ENCODE measurements at places on chromosomes 6 and 20.

- peak; percentile 43 for DNase-seq
These were observed 14.7 kb downstream of the UCKL1 start for GRCh38 chr20:63941282-63942081.

DNA sequence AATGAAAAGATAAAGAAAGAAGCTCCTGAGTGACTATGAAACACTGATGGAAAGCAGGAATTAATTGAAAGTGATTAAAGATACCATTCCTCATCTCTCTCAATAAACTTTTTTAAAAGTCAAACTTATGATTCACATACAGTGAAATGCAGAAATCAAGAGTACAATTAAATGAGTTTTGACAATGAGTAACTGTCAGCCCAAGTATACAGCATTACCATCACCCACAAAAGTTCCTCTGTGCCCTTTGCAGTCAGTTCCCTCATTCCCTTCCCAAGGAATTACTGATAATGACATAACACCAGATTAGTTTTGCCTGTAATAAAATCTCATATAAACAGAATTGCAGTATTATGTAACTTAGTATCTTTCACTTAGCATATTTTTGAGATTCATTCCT lies 44.5 kb downstream of the ATG5 start:
- DNase-seq: no peak

GRCh38 chr6:139184047-139184446 lies 49.2 kb downstream of the HECA start:
- DNase-seq: no peak

DNA sequence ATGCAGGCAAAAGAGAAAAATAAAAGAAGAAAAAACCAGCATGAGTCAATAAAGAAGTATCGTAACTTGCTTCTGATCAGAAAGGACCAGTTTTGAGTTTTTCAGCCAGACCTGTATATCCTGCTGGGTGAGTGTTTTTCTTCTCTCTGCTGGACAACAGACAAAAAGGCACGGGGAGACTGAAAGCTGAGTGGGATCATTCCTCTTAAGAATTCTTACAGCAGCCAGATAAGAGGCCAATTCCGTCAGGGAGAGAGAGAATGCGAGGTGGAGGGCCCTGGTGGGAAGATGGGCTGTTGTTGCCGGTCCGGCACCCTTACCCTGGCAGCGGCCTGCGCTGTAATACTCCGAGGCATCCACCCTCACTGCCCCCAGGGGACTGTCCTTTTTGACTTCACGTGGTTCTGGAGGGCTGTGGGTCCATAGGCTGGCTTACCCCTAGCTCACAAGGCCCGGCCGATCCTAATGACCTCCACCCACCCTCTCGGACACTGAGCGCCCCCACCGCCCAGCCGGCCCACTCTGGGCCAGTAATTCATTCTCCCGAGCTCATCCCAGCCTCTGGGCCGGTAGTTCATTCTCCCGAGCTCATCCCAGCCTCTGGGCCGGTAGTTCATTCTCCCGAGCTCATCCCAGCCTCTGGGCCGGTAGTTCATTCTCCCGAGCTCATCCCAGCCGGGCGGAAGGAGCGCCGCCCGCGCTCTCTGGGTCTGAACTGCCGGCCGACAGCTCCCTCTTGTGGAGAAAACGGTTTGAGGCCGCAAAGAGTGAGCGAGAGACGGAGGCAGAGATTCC lies 118.3 kb upstream of the SIRPA start:
- peak; percentile 83 for DNase-seq

DNA sequence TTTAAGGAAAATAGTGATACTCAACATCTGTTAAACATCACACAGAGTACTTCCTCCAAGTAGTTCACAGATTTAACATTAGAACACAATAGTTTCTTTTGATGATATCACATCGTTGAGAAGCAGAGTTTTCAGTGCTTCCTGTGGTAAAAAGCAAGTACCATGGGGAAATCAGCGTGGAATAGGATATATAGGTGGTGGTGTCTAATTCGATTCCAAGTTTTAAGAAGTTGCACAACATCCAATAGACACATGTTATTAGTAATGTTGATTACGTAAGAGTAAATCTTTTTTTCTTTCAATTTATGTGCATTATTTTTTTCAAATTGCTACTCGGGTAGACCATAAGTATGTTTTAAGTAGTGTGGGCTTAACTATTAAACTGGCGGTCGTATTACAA lies 360.7 kb downstream of the NKAIN2 start:
- no peak for DNase-seq

- no peak for DNase-seq
These were observed 6.7 kb downstream of the SS18L1 start for GRCh38 chr20:62150310-62150575.

- DNase-seq: no peak
These were observed 203.2 kb downstream of the MOXD1 start for GRCh38 chr6:132198040-132198439.

DNA sequence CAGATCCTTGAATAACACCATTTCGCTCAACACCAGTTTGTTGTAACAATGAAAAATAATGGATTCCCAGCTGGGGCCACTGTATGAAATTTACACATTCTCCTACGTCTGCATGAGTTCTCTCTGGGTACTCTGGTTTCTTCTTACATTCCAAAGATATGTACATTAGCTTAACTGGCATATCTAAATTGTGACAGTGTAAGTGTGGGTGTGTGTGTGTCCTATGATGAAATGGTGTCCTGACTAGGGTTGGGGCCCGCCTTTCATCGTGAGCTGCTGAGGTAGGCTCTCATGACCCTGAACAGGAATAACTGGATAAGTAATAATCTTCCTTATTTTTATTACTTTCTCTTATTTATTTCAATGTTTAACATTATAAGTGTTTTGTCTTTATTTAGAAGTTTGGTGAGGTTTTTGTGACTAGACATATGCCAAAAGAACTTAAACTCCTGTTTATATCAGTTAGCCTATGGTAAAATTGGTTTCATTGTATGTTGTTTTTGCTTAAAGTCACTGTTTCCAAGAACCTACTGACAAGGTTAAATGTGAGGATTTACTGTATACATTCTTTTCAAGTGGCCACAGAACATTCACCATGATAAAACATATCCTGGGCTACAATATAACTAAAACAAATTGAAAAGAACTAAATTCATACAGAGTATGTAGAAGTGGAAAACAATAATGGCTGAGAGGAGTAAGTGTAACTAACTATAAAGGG lies 42.4 kb downstream of the RBL1 start:
- DNase-seq: no peak

- no peak for DNase-seq
These were observed 12.8 kb downstream of the PI16 start for GRCh38 chr6:36967301-36967700.

DNA sequence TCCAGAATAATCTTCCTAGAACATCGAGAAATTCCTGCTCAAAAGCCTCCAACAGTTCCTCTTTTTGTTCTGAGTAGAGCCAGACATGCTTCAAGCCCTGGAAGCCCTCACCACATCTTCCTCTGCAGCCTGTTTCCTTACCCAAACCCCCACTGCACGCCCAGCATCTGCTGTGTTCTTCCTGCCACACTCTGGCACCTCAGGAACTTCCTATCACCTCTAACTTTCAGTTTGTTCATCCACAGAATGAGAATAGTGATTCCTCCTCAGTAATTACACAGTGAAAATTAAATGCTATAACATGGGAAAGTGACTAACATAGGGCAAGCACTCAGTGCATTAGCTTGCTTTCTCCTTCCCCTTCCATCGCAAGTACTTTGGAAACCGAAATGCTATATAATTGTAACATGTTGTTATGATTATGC lies 26.3 kb downstream of the C6orf89 start:
- no peak for DNase-seq

DNA sequence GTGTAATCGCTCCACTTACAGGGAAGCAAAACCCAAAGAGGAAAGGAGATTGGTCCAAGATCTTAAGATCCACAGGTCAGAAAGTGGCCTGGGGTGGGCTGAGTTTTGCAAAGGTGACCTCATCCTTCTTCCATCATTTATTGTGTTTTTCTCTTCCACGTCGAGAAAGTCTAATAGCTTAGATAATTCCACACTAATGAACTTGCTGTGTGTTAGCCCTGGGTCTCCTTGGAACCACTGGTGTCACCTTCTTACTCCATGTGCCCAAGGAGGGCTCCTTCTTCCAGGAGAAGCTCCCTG lies 1.7 kb downstream of the SLC13A3 start:
- DNase-seq: no peak

DNA sequence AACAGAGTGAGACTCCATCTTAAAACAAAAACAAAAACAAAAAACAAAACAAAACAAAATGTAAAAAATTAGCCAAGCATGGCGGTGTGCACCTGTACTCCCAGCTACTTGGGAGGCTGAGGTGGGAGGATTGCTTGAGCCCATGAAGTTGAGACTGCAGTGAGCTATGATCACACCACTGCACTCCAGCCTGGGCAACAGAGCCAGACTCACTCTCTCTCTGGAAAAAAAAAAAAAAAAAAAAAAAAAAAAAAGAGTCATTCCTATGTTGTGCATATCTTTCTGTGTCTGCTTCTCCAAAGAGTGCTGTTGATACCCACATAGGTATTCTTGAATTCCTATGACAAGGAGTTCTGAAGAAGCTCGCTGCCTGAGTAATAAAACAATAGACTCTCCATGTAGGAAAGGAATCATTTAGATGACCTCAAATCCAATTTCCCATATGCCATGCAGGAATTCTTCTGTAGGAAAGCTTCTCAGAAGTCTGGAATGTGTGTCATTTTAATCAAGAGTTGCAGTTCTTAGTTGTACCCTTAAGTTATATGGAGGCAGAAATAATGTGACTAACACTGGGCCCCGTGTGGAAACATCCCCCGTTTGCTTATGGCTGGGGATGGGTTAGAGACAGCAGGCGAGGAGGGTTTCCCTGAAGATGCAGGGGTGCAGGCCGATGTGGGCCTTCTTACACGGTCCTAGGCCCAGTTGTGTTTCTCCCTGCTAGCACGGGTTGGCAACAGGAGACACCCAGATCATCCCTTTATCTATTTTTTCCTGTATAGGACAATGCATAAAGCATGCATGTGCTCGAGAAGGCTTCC lies 79.4 kb downstream of the ZDHHC14 start:
- no peak for DNase-seq

GRCh38 chr6:33579828-33580714 lies at the start of gene BAK1:
Gene BAK1, minus strand, starts transcription at chr6:33580276. Its CDS starts 2,672 bp downstream, at chr6:33577604.
- DNase-seq: peak; percentile 87

DNA sequence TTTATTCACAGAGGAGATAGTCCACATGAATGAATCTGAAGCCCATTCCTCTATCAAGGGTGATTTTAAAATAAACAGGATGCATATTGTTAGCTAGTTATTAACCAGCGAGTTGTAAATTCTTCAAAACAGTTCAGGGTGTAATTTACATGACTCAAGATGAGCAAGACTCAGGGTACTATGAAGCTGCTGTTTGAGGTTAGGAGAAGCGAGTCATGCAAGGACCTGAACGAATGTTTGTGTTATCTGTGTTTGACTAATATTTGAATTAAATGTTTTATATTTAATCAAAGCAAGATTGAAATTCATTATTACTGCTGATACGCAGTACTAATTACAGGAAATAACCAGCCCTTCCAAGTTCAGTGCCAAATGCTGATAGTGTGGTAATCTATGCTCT lies 191.1 kb downstream of the SAMD5 start:
- DNase-seq: no peak

DNA sequence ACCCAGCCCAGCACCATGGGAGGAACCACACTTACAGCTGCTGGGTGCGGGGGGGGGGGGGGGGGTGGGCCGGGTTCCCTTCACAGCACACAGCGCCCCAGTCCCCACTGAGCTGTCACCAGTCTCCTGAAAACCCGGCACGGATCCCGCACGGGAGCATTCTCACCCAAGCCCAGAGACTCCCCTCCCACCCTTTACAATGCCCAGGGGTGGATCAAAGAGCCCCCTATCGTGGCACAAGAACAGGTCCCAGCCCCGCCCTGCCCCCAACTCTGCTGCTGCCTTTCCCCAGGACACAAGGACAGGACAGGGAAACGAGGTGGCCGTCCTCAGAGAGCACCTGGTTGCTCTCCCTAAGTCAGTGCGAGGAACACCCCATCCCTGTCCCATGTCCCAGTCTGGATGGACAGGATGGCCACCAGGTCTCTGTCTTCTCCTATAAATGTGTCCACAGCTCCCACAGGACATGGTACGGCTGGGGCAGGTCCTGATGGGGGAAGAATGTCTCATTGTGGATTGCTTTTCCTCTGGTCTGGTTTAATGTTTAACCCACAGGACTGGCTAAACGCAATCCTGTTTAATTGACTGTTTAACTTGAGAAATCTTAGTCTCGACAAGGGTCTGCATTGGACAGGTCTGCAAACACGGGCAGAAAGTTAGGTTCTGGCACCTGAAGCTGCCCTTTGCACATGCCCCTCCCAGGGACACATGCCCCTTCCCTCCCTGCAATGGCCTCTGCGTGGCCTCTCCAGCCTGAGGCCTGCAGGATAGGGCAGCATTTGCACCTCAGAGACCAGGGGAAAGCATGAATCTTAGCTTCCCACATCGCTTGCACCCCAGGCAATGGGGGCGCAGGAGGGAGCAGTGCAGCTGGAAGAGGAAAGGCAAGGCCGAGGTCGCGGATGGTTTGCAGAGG lies 45.3 kb downstream of the DACT2 start:
- DNase-seq: peak; percentile 62

GRCh38 chr6:84599991-84600390 lies 164.4 kb downstream of the TBX18 start:
- no peak for DNase-seq

DNA sequence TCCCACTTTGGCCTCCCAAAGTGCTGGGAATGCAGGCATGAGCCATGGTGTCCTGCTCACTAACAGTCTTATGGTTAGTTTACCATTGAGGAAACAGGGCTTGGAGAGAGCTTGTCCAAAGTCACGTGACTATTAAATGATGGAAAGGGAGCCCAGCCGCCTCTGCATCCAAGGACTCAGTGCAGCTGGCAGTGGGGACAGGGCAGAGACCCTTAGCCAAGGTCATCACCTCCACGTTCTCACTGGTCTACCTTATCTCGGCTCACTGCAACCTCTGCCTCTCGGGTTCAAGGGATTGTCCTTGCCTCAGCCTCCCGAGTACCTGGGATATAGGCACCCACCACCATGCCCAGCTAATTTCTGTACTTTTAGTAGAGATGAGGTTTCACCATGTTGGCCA lies 109.3 kb downstream of the SLC23A2 start:
- DNase-seq: no peak

DNA sequence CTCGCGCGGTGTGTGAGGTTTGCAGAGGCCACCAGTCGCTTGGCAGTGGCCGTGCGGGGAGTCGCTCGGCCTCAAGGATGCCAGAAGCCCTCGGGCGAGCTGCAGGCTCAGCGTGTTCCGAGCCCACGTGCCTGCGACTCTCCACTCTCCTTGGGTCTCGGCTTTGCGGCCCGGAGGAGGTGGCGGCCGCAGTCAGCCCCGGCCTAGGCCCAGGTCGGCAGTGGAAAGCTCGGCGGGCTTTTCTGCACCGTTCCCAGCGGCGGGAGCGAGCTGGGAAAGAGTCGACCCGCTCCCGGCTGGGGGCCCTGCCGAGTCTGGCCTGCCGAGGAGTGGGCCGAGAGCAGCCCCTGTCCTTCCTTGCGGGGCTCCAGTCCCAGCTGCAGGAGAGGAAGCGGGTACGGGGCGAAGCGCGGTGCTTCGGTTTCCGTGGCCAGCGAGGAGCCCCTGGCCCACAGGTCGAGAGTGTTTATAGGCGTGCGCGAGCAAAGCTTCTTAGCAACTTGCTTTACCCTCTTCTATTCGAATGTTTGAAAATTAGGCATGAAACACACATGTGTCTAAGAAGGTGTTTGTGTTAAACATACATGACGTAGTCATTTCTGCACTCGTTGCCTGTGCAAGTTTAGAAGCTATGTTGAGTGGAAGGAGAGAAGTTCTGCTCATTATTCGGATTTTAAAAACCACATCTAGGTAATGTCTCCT lies 5.6 kb downstream of the FOXC1 start:
- DNase-seq: no peak

- DNase-seq: no peak
These were observed 17.7 kb downstream of the SLC17A5 start for GRCh38 chr6:73636048-73636447.

Data from erythroblast (primary cell).